Cortex of kidney (tissue), 1 donor: ENCODE measurements at places on chromosomes 2 and 18.

GRCh38 chr2:54977149-54977548 lies 73.1 kb downstream of the RTN4 start:
- DNase-seq = no peak

GRCh38 chr18:62327977-62328376 lies 2.9 kb downstream of the TNFRSF11A start:
- no peak for DNase-seq

DNA sequence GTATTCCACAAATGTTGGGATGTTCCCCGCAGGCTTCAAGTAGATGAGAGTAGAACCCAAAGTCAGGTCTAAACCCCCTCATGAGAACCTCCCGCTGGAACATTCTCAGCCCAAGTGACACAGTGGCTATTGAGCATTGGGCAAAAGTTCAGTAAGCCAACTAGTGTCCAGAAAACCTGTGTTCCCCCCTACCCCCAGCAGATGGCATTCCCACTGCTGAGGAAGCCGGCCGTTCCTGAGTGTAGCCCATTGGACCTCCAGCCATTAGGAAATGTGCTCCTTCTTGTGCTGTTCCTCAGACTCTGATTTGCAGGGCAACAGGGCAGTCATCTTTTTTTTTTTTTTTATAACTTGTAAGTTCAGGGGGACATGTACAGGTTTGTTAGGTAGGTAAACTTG lies 152.1 kb downstream of the NCK2 start:
- no peak for DNase-seq

- no peak for DNase-seq
These were observed 300.4 kb upstream of the FANCL start for GRCh38 chr2:58541511-58541910.

GRCh38 chr2:166607880-166608279 lies 113.8 kb upstream of the SCN7A start:
- no peak for DNase-seq

DNA sequence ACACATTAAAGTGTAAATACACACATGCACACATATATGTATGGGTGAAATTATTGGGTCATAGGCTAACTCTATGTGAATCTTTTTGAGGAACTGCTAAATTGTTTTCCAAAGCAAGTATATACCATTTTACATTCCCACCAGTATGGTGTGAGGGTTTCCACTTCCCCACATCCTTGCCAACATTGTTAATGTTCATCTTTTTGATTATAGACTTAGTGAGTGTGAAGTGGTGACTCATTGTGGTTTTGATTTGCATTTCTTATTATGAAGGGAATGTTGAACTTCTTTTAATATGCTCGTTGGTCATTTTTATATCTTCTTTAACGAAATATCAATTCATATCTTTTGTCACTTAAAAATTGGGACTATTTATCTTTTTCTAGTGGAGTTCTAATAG lies 181.8 kb upstream of the GCFC2 start:
- no peak for DNase-seq

DNA sequence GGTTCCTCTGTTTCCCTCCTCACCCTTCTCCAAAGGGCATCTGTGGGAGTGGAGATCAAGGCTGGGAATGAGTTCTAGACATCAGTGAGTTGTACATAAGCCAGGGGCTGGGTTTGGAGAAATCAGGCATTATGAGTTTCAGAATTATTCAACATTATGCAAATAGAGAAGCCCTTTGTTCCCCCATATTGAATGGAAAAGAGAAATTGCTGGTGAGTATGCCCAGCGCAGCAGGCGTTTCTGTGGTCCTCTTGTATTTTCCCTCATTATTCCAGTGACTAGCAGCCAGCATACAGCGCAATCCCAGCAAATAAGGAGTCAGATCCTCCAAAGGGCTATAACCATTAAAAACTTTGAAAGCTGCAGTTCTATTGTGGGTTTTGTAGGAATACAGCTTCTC lies 94.4 kb downstream of the VWA3B start:
- DNase-seq = no peak

- no peak for DNase-seq
These were observed 271.5 kb upstream of the MMADHC start for GRCh38 chr2:149858901-149859634.

- DNase-seq = no peak
These were observed 91.2 kb upstream of the SESTD1 start for GRCh38 chr2:179355881-179356280.

DNA sequence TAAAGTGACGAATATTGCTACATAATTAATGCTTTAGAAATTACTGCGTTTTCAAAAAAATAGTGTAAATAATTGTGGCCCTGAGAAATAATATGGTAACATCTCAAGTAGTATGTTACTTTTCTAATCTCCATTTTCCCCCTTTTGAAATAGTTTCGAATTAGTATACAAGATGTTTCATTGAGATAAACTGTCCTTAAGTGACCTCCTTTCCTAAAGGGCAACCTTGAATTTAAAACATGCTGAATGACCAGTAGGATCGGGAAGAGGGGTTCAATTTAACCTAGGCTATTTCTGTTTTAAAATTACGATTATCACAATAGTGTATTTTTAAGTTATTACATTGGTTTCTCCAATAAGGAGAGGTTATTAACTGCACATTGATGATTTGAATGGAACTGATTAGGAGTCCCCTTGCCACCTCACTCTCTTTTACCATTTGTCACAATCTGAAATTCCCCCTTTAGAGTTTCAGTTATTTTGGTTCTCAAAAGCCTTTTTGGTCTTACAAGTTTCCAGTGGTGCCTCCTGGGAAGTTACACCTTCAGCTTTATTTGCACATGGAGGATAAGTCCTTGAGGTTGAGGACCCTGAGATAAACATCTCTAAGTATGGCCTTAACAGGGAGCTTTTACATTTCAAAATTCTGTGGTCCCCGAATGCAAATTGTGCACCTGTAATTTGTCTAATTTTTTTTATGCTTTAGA lies 2.3 kb downstream of the ACTR3 start:
- DNase-seq = no peak

GRCh38 chr18:45771587-45772480 lies 47.9 kb downstream of the SLC14A1 start:
- no peak for DNase-seq

GRCh38 chr2:5479265-5479928 lies 212.8 kb upstream of the SOX11 start:
- no peak for DNase-seq

DNA sequence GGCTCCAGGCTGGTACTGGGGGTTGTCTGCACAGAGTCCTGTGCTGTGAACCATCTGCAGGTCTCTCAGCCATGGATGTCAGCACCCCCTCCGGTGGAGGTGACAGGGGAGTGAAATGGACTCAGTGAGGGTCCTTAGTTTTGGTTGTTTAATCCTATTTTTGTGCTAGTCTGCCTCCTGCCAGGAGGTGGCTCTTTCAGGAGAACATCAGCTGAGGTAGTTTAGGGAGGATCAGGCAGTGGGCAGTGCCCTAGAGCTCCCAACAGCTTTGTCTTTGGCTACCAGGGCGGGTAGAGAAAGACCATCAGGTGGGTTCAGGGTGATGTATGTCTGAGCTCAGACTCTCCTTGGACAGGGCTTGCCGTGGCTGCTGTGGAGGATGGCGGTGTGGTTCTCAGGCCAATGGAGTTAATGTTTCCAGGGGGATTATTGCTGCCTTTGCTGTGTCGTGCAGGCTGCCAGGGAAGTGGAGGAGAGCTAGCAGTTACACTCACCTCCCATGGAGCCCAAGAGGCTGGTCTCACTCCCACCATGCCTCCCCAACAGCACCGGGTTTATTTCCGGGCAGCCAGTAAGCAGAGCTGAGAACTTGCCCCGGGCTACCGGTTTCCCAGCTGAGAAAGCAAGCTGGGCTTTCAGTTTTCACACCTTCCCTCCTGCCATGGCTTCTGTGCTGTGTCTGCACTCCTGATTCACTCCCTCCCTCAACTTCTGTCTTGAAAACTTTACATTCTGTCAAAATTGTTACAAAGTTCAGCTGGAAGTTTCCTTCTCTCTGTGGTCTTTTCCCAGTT lies 563.4 kb downstream of the XIRP2 start:
- DNase-seq = no peak

GRCh38 chr2:224927646-224928173 lies 114.6 kb downstream of the DOCK10 start:
- DNase-seq = no peak

GRCh38 chr2:171406044-171406443 lies 27.7 kb downstream of the METTL8 start:
- no peak for DNase-seq

DNA sequence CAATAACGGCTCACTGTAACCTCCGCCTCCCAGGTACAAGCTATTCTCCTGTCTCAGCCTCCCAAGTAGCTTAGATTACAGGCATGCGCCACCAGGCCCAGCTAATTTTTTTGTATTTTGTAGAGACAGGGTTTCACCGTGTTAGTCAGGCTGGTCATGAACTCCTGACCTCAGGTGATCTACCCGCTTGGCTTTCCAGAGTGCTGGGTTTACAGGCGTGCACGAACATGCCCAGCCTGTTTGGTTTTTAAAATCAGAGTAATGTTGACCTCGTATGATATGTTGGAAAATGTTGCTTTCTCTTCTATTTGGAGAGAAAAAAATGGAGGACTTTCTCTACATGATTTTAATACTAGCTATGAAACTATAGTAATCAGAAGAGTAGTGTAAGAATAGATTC lies 386.2 kb downstream of the PTH2R start:
- DNase-seq = no peak
